Upper lobe of left lung (tissue), 6 donors: ENCODE measurements at places on chromosomes 4 and X.

DNA sequence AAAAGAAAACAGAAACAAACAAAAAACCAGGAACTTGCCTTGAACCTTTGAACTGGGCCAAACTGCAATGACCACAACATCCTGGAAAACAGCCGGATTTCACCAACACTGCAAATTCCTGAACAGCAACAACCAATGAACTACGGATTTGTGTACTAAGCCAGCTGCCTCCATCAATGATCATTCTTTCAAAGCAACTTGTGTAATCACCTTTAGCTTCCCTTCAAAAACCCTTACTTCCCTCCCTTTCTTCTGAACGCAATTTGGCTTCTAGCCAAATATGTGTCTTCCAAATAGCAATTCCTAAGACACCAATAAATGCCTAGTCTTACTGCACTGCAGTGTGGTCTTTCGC is 98.5 kb upstream of the FAM47C start:
- no peak overlapping the region for H3K4me3 ChIP-seq
- no peak overlapping the region for H3K27ac ChIP-seq
- no peaks in the 10 kb centered on the region for H3K27me3 ChIP-seq
- no peaks in the 10 kb centered on the region for H3K4me1 ChIP-seq
- no peak for DNase-seq
- no peaks in the 10 kb centered on the region for H3K36me3 ChIP-seq

DNA sequence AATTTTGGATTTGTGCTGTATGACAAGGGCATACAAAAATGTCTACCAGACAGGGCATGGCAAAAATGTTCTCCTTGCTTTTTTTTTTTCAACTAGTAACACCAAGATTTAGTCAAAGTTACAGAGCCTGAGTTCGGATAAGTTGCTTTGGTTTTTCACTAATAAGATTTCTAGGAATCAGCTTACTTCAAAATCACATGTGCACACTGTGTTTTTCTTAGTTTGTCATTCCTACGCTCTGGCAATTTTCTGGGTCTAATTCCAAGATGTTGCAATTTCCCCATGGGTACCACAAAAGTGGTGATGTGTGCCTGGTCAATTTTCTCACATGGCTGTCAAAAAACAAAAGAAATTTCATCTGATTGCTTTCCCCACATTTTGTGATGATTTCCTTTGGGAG is 6.3 kb downstream of the C1QTNF7 start:
- H3K4me3 ChIP-seq, result no peak overlapping the region
- no peaks in the 10 kb centered on the region for H3K4me1 ChIP-seq
- no peaks in the 10 kb centered on the region for H3K36me3 ChIP-seq
- no peak for DNase-seq
- H3K27ac ChIP-seq, result no peak overlapping the region

- no peaks in the 10 kb centered on the region for H3K4me1 ChIP-seq
- no peaks in the 10 kb centered on the region for H3K36me3 ChIP-seq
- H3K27me3 ChIP-seq, result no peaks in the 10 kb centered on the region
- no peak overlapping the region for H3K4me3 ChIP-seq
- H3K27ac ChIP-seq, result no peak overlapping the region
- DNase-seq, result no peak
Measured at GRCh38 chr4:141448490-141448889, 187.9 kb upstream of the IL15 start.

DNA sequence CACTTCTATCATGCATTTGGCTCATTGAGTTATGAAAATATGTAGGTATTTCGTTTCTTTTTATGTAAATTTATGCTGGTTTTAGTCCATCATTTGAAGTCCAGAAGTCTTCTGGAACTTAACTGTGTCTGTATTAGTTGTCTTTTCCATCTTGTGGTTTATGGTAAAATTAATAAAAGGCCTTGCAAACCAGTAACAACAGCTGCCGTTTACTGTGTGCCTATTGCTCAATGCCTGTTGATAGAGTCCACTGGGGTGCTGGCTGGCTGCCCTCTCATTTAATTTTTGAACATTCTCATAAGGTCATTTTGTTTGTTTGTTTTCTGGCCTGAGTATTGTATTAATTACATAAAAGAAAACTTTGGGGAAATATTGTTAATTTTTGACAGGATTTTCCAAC is 98.0 kb downstream of the NAA11 start:
- DNase-seq, result no peak
- no peak overlapping the region for H3K27ac ChIP-seq
- no peak overlapping the region for H3K4me3 ChIP-seq
- H3K27me3 ChIP-seq, result no peaks in the 10 kb centered on the region

- no peak overlapping the region for H3K27ac ChIP-seq
- H3K4me1 ChIP-seq, result peaks cover 16% of the 10 kb centered on the region
- H3K36me3 ChIP-seq, result no peaks in the 10 kb centered on the region
- DNase-seq, result no peak
- no peaks in the 10 kb centered on the region for H3K27me3 ChIP-seq
Measured at GRCh38 chr4:25533256-25533655, 122.4 kb upstream of the SLC34A2 start.
